ENCODE measurements at places on chromosomes 1 and 21. TPM values are rescaled to one million over a fixed set of nuclear protein-coding genes. Genes with fewer than 3 reads are reported as not detected.

TAS1R1 gene
- not detected for total RNA-seq

GBP3 gene
- 5.3 TPM for total RNA-seq

DNA sequence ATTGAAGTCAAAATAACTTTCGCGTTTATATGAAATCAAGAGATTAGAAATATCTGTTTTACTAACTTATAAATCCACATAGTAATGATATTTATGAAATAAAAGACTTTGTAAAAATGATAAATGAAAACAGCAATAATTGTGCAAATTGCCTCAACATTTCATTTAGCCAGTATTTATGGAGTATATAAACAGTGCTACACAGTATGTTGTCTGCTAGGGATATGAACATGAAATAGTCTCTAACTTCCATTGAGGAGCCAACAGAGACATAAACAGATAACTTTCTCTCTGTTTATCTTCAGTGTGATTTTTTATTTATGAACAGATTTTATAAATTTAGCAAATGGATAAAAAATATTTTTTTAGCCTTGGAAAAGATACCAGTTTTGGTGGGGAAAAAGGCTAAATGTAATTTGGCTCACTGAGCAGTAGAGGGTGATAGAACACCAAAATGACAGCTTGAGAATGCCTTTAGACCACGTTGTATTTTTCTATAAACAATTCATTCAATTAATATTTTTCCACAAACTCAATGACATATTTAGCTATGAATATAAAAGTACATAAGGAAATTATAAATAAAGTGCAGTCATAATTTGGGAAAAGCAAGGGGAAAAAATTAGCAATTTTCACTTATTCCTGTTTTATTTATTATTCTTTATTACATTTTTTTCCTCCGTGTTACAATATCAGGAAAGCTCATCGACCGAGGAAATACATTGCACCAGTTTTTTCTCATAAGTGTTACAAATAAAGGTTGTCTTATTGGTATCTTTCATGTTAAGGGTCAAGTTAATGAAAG, 47.5 kb upstream of the EEIG2 start:
- DNase-seq = no peak

- DNase-seq = no peak
Observed at GRCh38 chr21:27806281-27806680, 839.4 kb upstream of the ADAMTS5 start.

GRCh38 chr1:199756066-199756465, 271.4 kb upstream of the NR5A2 start:
- no peak for DNase-seq

DNA sequence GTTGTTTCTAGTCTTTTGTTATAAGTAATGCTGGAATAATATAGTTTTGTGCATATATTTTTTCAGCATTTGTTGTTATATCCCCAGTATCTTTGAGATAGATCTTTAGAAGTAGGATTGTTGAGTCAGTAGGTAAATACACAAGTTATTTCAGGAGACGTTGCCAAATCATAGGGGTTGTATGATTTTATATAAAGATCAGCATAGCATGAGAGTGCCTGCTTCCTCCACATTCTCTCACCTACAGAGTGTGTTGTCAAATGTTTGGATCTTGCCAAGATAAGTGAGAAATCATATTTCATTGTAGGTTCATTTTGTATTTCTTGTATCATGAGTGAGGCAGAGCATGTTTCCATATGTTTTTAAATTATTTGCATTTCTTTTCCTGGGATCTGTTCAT, 24.6 kb downstream of the MIA3 start:
- DNase-seq = no peak
